ENCODE measurements at places on chromosomes 7 and 10.

GRCh38 chr7:30164567-30164966 lies 29.8 kb downstream of the MTURN start:
- no peak for DNase-seq

GRCh38 chr10:110558041-110558440 lies 9.5 kb upstream of the SMC3 start:
- no peak for DNase-seq

GRCh38 chr10:30398788-30399187 lies 35.2 kb upstream of the MAP3K8 start:
- DNase-seq = no peak

GRCh38 chr10:86944471-86944870 lies 12.9 kb downstream of the MMRN2 start:
- no peak for DNase-seq

DNA sequence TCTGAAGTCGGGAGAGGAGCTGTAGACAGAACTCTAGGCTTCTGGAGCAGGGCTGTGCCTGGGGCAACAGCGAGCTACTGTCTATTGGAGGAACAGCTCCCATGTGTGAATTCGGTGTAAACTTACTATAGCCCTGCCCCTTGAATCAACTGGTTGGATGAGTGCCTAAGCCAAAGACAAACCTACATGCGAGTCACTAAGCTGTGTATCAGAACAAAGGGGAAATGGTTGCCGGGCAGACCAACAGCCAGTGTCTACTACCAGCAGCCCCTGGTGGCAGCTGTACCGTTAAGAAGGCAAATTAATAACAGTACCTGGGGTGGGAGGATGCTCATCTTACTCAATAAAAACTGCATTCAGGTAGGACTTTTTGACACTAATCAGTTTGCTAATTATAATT lies 343.6 kb downstream of the ACTR3B start:
- DNase-seq = no peak
